DMS79 treated with DMSO at 0.1 percent for 48 hours (cell line): ENCODE measurements at places on chromosomes 4 and X.

GRCh38 chr4:8860892-8861575 lies 10.6 kb downstream of the HMX1 start:
- DNase-seq: peak; percentile 19

GRCh38 chr4:101851672-101852071 lies 61.1 kb downstream of the BANK1 start:
- DNase-seq: no peak

GRCh38 chr4:62490635-62491034 lies 1290.5 kb downstream of the ADGRL3 start:
- DNase-seq: no peak

- DNase-seq: no peak
Measured at GRCh38 chr4:120765260-120765680, 157.3 kb downstream of the PRDM5 start.

GRCh38 chrX:17860811-17861488 lies at the start of gene RAI2:
RAI2 (minus strand) TSS chrX:17861298; CDS start chrX:17802010, 59,288 bp downstream.
- no peak for DNase-seq

DNA sequence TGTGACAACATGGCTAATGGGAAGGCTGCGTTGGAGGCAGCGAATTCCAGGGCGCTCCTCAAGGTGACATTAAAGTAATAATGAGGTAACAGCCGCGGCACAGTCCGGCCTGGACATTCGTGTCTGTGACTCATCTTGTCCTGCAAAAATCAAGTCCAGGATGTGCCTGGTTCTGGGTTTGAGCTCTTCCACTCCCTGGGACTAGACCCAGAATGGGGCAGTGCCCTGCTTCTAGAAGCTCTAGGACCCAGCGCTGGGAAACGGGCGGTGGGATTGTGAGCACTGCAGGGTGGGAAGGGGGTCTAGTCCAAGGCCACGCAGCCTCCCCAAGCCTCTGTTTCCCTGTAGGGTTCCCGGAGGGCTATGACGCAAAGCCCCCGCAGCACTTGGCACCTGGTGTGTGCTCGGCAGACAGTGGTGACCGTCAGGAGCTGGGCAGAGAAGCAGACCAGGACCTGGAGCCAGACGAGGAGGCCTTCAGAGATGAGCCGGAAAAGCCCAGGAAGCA lies 34.9 kb downstream of the HMX1 start:
- DNase-seq: no peak

DNA sequence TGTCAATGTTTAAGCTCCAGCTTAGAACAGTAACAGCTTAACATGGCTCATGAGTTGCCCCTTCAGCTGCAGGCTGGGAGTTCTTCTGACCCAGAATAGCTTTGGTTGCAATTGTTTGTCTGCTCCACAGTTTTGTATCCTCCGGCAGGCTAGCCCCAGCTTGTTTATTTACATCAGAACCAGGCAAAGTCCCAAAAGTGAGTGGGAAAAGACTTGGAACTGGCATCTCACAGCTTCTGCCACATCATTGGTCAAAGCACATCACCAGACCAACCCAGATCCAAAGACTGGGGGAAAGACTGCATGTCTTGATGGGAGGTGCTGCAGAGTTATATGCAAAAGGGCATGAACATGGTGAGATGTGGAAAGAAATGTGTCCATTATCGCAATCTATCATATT lies 231.2 kb upstream of the CPEB2 start:
- no peak for DNase-seq

- peak; percentile 1 for DNase-seq
Measured at GRCh38 chr4:170497112-170497511, 407.4 kb upstream of the AADAT start.

- no peak for DNase-seq
Measured at GRCh38 chr4:158255727-158256324, 45.5 kb downstream of the TMEM144 start.

GRCh38 chr4:128803783-128804182 lies 5.7 kb upstream of the JADE1 start:
- DNase-seq: no peak

DNA sequence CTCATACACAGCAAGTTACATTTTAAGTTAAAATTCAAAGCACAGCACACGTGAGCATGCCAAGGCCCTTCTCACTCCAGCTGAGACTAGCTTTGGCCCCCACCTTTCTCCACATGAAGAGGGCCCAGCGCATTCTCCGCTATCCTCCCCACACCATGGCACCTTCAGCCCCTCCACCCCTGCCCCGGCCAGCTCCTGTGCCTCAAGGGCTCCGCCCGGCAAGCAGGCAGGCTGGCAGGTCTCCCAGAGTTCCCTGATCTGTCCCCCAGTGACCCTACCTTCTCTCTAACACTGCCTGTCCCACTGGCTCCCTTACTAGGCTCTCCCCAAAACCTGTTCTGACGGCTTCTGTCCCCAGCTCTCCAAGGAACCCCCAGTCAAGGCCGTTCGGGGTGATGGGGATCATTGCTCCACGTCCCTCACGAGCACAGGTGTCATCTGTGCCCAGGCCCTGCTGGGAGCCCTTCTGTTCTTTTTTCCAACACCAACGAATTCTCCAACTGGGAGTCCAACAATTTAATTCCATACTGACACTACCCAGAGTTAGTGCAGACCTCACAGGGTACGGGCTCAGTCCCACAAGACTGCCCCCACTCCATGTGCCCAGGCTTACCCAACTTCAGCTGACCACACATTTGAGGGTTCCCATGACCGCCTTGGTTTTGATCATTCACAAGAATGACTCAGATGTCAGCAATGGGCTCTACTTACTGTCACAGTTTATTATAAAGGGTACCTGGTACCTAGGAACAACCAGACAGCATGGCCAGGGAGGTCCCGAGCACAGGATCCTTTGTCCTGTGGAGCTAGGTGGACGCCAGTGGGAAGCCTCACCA lies 4.2 kb downstream of the LETM1 start:
- no peak for DNase-seq
